ENCODE measurements at places on chromosomes 1 and 21.

GRCh38 chr1:156767879-156768604, 707 bp downstream of the PRCC start:
- peak; percentile 45 for DNase-seq

- no peak for DNase-seq
These were observed 280.3 kb downstream of the FAM72C start for GRCh38 chr1:143691400-143691891.

- no peak for DNase-seq
These were observed 22.3 kb downstream of the EXO1 start for GRCh38 chr1:241870336-241870735.

DNA sequence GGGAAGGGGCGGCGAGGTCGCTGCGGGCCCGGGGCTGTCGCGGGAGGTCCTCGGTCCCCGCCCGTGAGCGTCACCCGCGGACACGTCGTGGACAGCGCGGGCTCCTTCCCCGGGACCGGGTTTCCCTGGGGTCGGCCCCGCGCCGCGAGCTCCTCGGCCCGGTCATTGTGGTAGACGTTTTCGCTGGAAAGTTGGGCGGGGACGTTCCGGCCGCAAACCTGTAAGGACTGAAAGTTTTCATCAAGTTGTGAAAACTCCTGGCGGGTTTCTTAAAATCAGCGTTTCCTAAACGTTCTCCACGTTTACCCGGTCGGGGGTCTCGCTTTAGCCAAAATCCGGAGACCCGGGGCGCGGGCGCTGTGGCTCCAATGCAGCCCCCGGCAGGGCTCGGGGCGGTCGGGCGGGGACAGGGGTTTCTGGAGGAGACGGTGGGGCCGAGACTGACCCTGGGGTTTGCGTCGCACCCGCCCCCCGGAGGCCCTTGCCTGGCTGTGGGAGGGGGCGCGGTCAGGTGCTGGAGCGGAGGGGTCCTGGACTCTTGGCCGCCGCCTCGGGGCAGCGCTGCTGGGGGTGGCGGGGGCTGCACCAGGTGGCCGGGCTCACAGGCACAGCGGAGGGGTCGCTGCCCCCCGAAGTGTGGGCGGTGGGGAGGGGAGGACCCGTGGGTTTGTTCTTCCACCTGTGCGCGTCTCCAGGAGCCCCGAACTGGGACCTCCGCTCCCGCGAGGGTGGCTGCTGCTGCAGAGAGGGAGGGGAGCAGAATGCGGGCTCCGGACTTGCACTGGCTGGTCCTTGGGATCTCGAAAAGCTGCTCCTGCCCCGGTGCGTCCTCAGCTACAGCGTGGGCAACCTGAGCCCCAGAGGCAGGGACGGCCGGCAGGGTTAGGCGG, 827 bp downstream of the PRKCZ start:
- DNase-seq, result no peak

GRCh38 chr1:198283222-198283621, 126.4 kb downstream of the NEK7 start:
- DNase-seq, result no peak

DNA sequence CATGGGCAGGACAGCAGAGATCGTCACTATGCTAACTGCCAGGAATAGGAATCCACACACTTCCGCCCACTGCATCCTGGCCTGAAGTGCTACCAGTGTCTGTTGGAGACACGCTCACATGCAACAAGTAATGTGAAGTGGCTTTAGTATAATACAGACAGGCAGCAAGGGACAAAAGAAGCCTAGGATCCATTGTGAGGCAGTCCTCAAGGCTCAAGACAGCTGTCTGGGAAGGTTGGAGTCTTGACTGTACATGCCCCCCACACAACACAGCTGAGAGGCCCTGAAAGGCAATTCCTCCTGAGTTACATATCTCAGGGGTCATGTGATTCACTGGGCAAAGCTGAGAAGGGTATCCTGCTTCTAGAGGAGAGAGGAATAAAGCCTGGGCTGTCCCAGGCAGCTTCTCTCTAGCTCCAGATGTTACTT, 39.9 kb upstream of the CD1D start:
- no peak for DNase-seq

DNA sequence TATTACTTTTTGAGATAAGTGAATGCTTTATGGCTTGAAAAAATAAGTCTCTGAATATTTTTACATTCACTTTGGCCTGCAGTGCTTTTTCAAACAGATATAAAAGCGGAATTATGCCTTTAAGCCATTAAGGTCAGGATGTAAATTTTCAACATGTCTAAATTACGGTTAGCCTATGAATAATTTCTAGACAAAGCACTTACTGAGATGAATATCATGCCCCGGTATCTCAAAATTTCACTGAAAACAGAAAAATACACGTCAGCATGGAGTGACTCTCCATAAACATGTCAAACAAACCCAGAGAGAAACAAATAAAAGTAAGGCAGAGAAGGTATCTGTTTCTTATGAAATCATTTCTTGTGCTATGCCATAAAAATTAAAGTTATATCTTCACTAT, 853.9 kb downstream of the KCNT2 start:
- DNase-seq, result no peak

- no peak for DNase-seq
These were observed 16.4 kb downstream of the HMGB4 start for GRCh38 chr1:33880305-33880704.

- DNase-seq, result peak; percentile 78
These were observed 158.8 kb downstream of the TOMM20 start for GRCh38 chr1:234969581-234970400.

DNA sequence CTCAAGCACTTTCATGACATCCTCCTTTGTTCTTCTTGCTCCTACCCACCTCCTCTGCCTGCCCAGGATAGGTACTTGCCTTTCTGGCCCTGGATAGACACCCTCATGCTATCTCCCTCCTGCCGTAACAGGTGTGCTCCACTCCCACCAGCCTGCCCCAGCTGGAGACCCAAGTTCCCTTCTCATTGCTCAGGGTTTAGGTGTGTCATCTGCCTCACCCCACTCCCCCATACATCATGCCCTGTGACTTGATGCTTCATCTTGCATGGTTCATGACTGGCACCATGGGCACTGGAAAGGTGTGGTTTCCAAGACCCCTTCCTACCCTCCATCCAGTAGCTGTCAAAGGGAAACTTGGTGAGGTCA, 5.9 kb downstream of the RHEX start:
- DNase-seq, result no peak

DNA sequence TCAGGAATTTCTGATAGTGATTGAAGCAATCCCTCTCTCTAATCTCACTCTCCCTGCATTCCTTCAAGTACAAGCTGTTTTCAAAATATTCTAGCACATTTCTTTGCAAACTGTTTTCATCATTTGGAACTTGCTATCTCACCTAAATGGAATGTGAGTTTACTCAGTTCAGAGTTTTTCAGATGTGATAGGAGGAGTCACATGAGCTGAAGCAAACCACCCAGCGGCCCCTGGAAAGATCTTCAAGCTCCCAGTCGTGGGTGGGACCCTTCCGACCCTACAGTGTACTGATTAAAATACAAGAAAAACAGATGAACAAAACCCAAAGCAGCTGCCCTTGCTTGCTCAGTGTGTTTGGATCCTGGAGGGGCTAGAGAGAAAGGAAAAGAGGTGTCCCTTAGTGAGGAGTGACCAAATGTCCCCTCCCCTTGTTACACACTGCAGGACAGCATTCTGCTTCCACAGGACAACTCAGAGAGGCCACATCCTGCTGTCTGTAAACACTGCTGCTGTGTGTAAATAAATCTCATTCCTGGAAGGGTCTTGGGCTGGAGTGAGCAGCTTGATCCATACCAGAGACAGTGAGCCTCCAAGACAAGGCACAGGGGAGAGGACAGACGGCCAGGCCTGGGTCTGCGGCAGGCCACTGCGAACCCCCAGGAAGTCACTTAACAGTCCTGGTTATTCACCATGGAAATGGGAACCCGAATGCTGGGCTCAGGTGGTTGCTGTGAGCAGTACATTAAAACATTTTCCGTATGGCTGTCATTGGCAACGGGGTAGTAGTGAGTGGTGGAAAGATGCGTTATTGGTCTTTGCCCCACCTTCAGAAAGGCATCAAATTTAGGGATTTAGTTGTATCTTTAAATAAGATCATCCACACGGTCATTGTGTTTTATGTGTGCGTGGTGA, 229.2 kb downstream of the RHOU start:
- no peak for DNase-seq

DNA sequence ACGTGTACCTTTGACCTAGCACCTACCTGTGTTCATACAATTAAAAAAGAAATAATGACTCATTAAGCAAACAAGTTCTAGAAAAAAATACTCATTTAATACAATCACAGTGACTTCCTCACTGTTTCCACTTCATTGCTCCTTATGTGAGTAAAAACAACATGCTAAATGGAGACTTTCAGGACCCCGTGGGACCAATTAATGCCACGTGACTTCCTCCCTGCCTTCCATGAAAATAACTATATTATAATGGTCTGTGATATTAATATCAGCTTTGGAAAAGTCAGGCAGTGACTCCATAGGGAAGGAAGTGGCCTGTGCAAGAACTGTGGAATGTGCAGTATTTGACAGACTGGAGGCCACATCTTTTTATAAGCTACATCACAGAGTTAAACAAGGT, 337.8 kb downstream of the HLX start:
- no peak for DNase-seq

DNA sequence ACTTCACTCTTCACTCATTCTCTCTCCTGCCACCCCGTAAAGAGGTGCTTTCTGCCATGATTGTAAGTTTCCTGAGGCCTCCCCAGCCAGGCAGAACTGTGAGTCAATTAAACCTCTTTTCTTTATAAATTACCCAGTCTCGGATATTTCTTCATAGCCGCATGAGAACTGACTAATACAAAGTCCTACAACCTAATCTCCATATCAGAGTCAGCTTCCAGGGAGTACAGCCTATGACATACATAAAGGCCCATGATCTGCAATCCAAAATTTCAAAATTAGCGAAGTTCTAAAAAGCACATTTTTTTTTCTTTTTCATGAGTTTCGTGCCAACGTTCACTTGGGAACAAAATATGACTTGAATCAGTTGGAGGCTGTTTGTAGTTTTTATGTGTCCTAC, 256.9 kb upstream of the DUSP10 start:
- no peak for DNase-seq

DNA sequence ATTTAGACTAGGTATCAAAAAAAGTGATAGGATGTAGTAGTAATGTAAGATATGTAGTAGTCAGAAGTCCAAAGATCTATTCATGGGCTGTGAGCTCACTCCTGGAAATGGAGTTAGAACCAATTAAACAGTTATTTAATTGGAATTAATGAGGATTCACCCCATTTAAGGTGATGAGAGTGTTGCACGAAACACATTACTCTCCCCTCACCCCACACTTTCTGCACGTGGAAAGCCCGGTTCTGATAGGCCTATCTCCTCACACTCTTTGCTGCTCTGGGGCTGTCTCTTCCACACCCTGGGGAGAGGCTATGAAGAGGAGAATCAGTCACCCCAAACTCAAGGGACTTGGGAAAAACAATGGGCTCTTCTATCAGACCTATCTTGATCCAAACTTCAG, 126.4 kb downstream of the HMGB4 start:
- DNase-seq, result no peak

DNA sequence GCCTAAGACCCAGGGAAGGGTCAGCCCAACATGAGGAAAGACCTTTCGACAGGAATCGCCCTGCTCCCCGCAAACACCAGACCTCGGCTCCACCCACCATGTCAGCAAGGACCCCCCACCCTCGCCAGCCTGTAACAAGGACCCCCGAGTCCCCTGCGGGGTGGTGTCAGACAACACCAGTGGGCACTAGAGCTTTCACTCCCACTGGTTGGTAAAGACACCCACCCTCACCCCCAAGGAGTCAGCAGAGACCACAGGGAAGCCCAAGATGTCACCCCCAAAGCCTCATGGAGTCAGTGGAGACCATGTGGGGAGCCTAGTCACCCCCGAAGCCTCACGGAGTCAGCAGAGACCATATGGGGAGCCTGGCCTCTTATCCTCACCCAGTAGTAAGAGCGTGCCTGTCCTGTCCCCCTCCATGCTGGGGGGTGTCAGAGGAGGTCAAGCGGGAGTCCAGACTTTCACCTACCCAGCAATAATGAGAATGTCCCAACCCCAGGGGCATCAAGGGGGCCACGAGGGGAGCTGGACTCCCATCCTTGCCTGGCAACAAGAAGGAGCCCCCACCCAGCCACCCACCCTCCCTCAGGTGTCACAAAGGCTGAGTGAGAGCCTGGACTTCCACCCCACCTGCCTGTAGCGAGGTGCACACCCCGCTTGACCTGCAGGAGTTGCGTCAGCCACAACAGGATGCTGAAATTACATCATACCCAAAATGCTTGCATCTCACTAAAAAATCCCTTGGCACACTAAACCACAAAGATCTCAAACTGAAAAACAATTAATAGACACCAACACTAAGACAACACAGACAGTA, 24.8 kb downstream of the SLC19A1 start:
- peak; percentile 10 for DNase-seq

GRCh38 chr1:119940697-119941096, 44.4 kb upstream of the ADAM30 start:
- no peak for DNase-seq

DNA sequence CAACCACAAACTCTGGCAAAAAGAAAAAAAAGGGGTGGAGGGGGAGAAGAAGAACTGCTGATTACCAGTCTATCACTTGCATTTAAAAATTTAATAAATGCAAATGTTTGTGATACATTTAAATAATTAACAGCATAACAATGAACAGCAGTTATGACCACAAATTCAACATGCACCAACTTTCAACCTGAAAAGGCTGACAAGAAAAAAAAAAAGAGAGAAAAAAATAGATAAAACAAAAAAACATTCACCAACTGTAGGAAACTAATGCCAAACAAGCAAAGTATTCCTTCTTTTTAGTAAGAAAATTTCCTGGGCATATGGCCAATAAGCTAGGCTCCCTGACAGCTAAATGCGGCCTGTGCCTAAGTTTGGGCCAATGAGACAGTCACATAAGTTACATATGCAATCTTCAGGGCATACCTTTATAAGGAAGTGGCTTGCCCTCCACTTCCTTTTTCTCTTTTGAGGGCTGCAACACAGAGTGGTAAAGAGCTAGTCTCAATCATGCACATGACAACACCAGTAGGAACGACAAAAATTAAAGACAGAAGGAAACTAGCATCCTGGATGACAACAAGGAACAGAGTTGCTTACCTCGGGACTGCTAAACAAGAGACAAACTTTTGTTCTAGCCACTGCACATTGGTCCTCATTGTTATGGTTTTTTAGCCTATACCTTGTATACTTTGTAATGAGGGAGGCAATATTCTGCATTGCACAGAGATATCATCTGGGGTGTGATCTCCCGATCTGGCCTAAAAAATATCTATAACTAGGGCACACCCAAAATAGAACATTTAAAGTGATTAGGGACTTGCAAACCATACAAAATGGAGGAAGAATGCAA, 24.2 kb upstream of the PHTF1 start:
- peak; percentile 49 for DNase-seq

- DNase-seq, result peak; percentile 36
These were observed 117.1 kb downstream of the FOXD2 start for GRCh38 chr1:47554901-47555300.

- no peak for DNase-seq
These were observed 4.2 kb downstream of the SIM2 start for GRCh38 chr21:36703123-36703522.

Data from adrenal gland (tissue), 19 donors.